ENCODE measurements at places on chromosomes 1 and 21.

DNA sequence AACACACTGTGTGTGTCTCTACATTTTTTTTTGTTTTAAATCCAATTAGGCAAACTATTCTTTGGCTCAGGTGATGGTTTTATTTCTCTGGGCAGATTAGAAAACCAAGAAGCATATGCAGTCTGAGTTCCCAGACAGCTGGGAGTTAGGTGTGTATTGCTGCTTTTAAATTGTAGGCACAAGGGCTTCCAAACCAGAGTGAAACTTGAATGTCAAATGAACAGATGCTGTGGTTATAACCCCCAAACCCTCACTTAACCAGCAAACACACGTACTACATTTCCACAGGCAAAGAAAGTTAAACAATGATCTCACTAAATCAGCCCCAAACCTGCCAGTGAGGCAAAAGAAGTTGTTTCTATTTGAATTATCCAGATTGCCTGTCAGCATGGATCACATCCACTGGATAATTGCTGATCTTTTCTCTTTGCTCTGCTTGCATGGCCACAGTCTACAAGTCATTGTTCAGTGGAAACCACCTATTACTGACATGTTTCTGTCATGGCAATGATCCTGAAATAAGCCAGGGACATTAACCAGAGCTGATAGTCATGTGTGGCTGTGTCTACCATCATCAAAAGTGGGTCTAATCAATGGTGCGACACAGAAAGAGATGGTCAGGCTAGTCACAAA lies 576.5 kb upstream of the PLXNA2 start:
- no peak for DNase-seq

DNA sequence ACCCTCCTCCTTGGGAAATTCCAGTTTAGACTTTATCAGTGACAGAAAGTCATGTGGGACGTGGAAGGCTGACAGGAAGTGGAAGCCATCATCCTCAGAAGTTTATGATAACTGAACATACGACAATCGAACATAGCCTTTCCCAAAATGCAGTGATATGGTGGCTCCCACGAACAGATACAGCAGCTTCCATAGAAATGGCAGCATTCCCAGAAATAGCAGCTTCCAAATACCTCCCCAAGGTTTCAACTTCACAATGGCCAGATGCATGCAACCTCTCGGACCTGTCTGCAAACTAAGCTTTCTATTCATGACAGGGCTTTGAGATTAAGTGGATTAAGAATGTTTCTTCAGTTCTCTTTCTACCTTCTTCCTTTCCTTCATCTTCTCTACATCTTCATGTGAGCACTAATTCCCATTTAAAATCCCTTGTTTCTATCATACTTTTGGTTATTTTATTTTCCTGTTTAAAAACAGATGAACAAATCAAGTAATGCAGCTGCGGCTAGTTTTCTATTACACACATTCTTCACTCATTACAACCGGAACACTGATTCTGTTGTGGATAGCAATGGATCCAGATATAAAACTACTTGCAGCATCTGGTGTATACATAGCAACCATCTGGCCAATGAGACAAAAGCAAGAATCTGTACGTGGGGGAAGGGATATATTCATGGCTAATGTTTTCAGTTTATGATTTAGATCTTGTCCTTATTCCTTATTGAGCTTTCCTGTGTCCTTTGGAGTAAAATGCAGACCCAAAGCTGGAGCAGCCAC lies 304.8 kb downstream of the BRINP3 start:
- no peak for DNase-seq

DNA sequence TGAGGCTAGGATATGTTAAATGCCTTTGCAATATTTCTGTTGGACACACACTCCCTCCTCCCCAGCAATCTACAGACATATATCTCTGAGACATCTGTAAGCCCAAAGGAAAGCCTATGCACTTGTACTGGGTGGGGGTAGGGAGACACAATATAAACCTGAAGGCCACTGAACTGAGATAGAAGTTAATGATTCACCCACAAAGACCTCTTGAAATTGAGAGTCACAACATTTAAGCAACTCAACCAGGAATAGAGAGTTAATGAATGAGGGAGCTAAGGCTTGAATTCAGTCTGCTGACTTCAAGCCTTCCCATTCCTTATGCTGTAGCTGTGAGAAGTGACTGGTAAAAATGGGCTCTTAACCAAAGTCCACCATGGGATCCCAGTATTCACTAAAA lies 5.0 kb downstream of the OR10J1 start:
- DNase-seq, result no peak

DNA sequence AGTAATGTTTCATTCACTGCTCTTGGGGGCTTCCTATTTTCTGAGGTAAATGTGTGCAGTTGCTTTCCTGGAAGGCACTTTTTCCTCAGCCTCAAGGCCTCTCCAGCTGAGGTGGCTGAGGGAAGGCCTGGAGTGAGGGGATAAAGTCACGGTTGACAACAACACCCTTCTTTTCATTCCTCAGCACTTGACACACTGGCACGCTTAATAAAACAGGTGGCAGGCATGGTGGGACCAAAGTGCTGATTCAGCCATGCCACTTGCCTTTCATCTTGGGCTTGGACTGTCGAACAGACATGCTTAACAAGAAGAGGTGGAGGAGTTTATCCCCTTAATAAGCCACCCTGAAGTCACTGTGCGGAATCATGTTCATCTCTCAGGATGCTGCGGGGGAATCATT lies 23.6 kb upstream of the GRHL3 start:
- DNase-seq, result no peak

- no peak for DNase-seq
These were observed 440.8 kb downstream of the NPHP4 start for GRCh38 chr1:5551274-5551975.

DNA sequence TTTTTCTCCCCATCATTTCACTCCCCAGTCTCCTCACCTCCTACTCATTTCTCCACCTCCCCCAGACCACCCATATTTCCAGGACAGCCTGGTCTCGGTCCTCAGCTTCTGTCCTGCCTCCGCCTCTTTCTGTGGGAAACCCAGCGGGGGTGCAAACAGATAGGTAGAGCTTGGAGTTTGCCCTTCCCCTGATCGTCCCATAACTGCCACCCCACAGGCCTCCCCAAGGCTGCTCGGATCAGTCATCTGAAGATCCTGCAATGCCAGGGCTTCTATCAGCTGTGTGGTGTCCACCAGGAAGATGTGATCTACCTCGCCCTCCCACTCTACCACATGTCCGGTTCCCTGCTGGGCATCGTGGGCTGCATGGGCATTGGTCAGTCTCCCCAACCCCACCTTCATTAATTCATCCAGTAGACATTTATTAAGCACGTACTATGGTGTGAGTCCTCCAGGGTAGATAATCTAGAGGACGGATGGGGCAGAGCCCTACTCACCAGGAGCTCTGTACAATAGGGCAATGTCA lies 1.7 kb downstream of the SLC27A3 start:
- no peak for DNase-seq
